K562 (cell line): ENCODE measurements at places on chromosomes 6 and 20. TPM values are rescaled to one million over a fixed set of nuclear protein-coding genes. Genes with fewer than 3 reads are reported as not detected.

The PRPH2 gene
- total RNA-seq: 0.09 TPM in 1 of 2 replicates, not detected in the other

DNA sequence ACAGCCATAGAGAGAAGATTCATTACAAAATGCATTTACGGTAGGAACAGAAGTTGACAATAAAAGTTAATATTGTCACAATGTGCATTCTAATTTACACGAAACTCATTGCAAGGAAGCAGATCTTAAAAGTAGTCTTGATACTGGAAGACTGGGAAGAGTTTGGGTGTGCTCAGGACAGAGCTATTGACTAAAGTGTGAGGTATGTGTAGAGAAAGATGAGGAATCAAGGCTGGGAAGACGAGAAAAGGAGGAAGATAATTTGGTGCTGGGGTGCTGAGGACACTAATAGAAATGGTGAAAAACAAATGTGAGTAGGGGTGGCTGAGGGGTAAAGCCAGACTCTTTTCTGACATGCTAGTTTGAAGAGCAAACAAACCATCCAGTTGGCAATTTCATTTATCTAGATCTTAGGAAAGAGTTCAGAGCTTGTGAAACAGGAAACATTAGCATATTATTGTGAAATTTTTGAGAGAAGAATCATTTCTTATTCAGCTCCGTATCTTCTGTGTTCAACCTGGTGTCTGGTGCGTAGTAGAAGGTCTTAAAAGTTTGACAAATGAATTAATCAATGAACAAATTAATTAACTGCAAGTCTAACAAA is 72.7 kb downstream of the ELOVL4 start:
- H3K27me3 ChIP-seq: no peaks in the 10 kb centered on the region
- peaks cover 2% of the 10 kb centered on the region for H3K4me1 ChIP-seq
- H3K4me3 ChIP-seq: no peak overlapping the region
- DNase-seq: no peak
- H3K27ac ChIP-seq: no peak overlapping the region

GRCh38 chr6:106152952-106153351 is 66.8 kb downstream of the PRDM1 start:
- no peak for DNase-seq
- H3K27ac ChIP-seq: no peak overlapping the region
- H3K27me3 ChIP-seq: no peaks in the 10 kb centered on the region
- H3K4me3 ChIP-seq: no peak overlapping the region
- H3K4me1 ChIP-seq: no peaks in the 10 kb centered on the region; the same call in 1 of the 2 replicates

- H3K36me3 ChIP-seq: no peaks in the 10 kb centered on the region
- no peaks in the 10 kb centered on the region for H3K4me1 ChIP-seq
- no peak for DNase-seq
- no peak overlapping the region for H3K4me3 ChIP-seq
- no peaks in the 10 kb centered on the region for H3K27me3 ChIP-seq
Measured at GRCh38 chr6:164563924-164564323, 745.5 kb downstream of the C6orf118 start.

The BTN1A1 gene
- total RNA-seq: 0.09 TPM in 1 of 2 replicates, not detected in the other

DNA sequence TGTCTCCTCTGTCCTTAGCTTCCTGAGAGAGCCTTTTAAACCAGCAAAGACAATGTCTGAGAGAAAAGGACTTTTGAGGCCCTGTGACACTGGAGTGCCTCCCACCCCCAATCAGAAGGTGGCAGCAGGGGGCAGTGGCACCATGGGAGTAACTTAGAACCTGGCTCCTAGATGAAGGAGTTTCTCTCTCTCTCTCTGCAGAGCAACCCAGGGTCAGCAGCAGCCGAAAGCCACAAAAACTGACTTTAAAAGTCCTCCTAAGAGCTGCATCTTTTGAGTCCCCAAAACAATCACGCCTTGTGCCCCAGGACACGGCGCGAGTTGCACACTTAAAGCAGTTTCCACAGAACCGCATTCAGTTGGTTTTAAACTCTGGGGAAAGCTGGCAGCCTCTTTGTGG is 5.3 kb upstream of the TCP11 start:
- peaks cover 3% of the 10 kb centered on the region for H3K4me1 ChIP-seq
- H3K27ac ChIP-seq: no peak overlapping the region
- no peak for DNase-seq
- H3K4me3 ChIP-seq: no peak overlapping the region
- H3K36me3 ChIP-seq: no peaks in the 10 kb centered on the region
- peaks cover 22% of the 10 kb centered on the region for H3K27me3 ChIP-seq

DNA sequence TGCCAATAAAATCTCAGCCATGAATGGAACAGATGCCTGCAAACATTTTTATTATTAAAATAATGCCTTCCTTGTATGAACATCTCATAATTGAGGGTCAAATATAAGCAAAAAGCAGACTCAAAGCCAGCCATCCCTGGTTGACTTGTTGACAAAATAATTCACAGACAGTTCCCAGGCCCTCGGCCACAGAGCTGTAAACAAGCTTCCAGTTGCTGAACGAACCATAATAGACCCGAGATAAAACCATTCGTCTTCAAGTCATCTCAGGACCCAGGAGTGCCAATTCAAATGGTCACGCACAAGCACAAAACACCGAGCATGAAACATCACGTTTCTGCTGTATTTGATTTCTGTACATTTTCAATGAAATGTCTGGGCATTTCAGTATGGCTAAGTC is 113.3 kb upstream of the CDYL start:
- peaks cover 12% of the 10 kb centered on the region for H3K4me1 ChIP-seq
- H3K27ac ChIP-seq: no peak overlapping the region
- H3K36me3 ChIP-seq: no peaks in the 10 kb centered on the region

DNA sequence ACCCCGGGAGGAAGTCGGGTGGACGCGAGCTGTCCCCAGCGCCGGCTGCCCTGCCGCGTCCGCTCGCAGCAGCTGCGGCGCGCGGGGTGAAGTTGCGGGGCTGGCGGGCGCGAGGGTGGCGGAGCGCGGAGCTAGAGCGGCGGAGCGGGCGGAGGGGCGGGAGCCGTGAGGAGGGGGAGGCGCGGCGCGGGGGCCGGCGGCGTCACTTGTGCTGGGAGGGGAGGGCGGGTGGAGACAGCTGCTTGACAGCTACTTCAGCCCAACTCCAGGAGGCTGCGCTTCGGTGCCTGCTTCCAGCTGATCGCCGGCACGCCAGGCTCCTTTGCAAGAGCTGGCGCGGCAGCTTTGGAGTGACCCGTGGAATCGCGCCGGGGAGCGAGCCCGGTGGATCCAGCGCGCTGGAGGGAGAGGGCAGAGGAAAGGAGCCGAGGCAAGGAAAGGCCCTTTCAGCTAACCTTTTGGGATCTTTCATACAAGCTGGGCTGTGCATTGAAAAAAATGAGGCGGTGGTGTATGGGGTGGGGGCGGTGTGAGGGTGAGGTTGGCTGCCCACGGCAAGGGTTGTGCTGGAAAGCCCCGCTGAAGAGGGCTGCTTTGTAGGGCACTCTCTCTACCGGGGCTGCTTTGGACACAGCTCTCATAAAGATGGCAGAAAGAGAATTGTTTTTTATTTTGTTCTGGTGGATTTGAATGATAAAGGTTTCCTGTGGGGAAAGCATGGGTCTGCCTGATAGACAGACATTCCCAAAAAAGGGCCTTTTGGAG is 24.6 kb downstream of the RIPOR2 start:
- H3K36me3 ChIP-seq: no peaks in the 10 kb centered on the region
- H3K27me3 ChIP-seq: peaks cover 45% of the 10 kb centered on the region
- DNase-seq: no peak
- H3K27ac ChIP-seq: no peak overlapping the region
- H3K4me3 ChIP-seq: no peak overlapping the region

The TNNC2 gene
- not detected in 2 replicates for total RNA-seq
